ENCODE measurements at places on chromosomes 1 and 21.

GRCh38 chr1:89799495-89799894 lies 21.3 kb upstream of the LRRC8D start:
- no peak for DNase-seq

GRCh38 chr1:228141226-228142044 lies 1.4 kb downstream of the GUK1 start:
- DNase-seq, result no peak

GRCh38 chr1:55585402-55585792 lies 370.2 kb upstream of the USP24 start:
- no peak for DNase-seq

- DNase-seq, result no peak
Measured at GRCh38 chr1:54054438-54054749, 986 bp downstream of the TCEANC2 start.

GRCh38 chr1:9164532-9164900 lies 35.6 kb upstream of the GPR157 start:
- no peak for DNase-seq

DNA sequence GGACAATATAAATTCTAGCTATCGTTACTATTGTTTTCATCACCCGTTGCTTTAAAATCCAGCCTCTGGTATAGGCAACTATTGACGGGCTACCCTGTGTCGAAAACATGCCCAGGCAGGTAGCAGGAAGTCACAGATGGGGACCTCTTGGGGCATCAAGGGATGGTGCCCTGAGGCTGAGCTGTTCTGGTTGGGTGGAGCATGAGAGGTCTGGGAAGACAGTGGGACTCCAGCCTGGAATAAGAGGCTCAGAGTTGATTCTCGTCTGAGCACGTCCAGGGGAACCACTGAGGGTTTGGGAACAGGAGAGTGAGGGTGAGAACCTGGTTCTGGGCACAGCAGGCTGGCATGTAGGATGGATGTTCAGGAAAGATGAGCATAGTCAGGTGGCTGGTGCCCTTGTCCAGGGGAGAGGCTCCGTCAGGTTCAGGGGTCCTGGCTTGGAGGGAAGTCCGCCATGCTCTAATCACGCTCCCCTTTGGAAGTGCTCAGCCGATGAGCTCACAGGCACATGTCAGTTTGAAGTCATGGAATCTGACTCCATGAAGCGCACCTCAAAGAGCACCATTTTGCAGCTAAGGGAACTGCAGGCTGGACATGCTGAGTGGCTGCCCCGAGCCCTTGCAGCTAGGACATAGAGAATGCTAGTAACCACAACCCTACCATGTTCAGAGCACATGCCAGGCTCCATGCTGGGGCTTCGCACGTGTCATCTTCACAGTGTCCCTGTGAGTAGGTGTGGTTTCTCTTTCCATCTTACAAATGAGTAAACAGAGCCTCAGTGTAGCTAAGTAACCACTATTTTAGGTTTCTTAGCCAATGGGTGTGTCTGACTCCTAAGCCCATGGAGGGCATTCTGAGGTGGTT lies 21.0 kb downstream of the PCSK9 start:
- no peak for DNase-seq

DNA sequence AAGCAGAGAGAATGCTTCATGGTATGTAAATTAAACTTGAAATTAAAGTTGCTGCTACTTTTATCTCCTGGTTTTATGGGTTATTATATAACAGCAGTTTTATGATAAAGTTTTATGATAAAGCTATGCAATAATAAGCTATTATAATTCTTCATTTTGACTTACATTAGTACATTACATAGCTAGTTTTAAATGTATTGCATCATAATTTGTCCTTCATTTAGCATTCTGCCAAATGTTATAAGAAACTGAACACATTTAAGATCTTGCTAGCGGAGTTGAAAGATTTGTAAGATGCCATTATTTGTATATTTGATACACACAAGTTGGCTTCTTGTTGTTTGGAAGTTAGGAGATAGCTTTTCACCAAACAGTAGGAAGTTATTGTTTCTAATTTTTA lies 101.6 kb downstream of the LRRC40 start:
- no peak for DNase-seq

DNA sequence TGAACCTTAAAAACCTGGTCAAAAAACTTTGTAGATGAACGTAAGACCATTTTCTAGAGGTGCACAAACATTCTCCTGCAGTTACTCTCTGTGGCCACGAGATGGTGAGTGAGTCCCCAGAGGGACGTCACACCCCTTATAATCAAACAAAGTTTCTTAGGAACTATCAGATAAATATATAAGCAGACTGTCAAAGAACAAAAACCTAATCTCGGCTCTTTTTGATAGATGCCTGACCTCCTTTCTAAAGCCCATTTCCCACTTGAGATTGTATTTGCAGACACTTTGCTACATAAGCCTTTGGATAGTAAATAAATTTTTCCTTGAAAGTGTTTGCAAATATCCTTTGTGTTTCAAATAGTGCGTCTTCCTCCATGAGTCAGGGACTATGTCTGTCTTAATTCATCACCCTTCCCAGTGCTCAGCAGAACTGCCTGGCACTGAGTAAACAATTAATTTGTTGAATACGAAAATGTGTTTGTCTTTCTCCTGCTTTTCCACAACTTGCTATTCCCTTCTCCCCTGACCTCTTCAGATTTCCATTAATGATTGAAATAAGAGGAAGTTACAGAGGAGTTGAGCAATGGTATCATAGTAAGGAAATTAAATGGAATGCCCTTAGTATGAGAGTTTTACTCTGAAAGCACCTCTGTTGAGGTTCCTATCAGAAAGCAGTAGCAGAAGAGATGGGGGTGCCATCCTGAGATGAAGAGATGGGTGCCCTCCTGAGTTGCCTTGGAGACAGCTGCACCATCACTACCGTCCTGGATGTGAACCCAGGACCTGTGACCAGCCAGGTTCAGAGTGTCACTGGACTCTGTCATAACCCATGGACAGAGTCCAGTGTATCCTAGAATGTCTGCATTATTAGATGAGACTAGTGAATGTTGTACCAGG lies 57.8 kb upstream of the RAVER2 start:
- no peak for DNase-seq

DNA sequence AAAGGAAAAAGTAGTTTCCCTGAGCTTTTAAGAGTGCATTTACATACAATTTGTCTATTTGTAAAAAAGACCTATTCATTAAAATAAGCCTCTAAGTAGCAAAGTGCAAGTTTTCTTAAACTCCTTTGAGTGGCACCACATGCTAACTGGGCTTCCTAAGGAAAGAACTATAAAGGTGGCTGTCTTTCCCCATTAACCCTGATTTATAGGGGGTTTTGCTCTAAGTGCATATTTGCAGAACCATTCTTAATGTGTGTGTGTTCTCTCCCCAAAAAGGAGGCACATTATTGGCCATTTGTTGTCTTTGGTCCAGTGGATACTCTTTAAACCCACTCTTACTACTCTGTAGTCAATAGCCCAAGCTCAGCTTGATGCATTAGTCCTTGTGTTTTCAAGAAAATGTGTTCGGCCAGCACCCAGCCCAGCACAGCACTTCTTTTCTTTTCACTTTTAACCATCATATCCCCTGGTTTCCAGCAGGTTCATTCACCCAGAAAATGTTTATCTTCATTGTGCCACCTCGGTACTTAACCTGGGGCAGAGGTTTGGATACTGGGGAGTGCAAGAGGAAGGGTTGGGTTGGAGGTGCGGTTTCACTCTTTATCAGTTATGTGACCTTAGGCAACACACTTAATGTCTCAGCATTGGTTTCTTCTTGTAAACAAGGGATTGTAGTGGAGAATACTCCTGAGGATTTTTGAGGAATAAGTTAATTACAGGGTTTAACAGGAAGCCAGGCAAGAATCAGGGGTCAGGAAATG lies 161.9 kb upstream of the UBE2U start:
- DNase-seq, result no peak

- DNase-seq, result no peak
Measured at GRCh38 chr21:39375446-39375845, 26.6 kb upstream of the HMGN1 start.

- DNase-seq, result no peak
Measured at GRCh38 chr1:117821774-117822482, 107.5 kb downstream of the GDAP2 start.

- no peak for DNase-seq
Measured at GRCh38 chr1:147080006-147080661, 92.1 kb downstream of the PRKAB2 start.

DNA sequence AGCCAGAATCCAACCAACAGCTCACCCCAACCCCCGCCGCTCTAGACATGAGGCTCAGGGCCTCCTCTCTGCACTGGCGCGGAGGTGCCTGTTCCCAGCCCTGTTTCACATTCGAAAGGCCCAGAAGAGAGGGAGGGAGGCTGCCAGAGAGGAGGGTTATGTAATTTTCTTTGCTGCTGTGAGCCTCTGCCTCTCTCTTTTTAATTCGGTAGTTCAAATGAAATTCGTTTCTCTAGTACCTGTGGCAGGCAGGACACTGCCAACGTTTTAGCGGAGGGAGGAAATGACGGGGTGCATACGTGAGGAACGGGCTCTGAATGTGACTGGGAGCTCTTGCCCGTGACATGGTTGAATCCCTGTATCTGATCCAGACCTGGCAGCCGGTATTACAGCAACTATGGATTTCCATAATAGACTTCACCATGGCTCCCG lies 9.4 kb downstream of the PRDM16 start:
- DNase-seq, result no peak

GRCh38 chr1:56399326-56399725 lies 180.0 kb downstream of the PLPP3 start:
- DNase-seq, result no peak

- no peak for DNase-seq
Measured at GRCh38 chr1:23483321-23484252, at the start of gene ASAP3. Gene ASAP3 (minus strand): TSS chr1:23484179. CDS start chr1:23484133, 46 bp downstream.

DNA sequence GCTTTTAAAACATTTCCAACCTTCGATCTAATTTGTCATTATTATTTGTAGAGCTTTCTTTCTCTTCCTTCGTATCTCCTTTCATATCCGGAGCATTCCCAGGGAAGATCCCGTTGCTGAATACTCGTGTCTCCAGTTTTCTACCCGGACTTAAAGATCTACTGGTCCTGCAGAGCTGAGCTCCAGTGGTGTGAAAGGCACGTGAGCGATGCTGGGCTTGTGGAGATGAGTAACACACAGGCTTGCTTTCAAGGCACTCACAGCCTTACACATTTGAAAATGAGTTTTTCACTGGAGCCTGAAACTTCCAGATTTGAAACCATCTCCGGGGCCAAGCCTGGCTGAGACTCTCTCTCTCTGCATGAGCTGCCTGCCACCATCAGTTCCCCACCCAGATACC lies 428.3 kb downstream of the KIF26B start:
- no peak for DNase-seq

- no peak for DNase-seq
Measured at GRCh38 chr1:76764638-76765454, 102.4 kb upstream of the ST6GALNAC5 start.

DNA sequence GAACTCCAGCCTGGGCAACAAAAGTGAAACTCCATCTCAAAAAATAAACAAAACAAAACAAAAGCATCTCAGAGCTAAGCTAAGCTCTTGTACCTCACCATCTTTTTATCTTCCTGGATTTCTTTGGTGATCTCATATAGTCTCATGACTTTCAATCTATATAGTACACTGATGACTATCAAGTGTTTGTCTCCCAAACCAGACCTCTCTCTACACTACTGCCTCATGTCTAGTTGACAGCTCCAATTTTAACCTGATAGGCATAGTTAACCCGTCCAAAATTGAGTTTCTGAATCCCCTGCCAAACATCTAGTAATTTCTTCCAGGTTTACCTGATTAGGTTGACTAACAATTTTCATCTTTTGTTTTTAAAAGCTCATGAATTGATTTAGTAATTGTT lies 151.7 kb downstream of the COP1 start:
- DNase-seq, result no peak

- DNase-seq, result peak; percentile 33
Measured at GRCh38 chr1:202692959-202693555, 17.2 kb downstream of the SYT2 start.
